NCI-H1092 (cell line): ENCODE measurements at places on chromosomes 2 and 18.

- DNase-seq, result no peak
These were observed 242.0 kb downstream of the HAUS1 start for GRCh38 chr18:46346213-46346612.

DNA sequence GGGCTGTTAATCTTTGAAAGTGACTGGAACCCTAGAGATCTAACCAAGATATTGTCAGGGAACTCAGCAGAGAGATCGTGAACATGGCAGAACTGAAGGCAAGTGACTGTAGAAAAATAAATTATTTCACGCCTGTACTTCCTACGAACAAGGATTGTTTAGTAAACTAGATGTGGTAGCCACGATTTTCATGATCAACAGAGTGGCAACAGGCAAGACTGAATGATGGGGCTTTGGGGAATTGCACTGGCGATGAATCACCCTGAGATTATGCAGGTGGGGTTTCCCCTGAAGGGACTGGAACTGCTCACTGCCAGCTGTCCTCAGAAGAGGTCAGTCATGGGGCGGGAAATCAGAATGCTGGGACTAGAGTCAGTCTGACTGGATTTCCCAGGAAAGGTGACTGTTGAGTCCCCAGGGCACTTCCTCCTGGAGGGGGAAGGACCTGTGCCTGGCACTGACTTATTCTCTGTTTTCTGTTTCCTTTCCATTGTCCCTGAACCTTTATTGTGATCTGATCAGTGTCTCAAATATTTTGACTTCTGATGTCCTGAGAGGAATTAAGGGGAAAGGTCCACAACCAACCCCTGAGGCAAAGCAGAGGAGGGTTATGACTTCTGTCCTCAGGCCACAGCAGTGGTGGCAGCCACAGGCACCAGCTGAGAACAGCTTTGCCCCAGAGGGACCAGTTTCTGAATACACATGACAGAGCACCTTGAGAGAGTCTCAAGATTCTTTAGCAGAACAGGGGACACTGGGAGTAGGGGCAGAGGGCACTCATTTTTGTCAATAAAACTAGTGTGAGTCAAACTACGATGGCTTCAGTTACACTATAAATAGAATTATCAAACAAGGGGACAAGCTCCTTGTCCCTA, 70.0 kb downstream of the NAB1 start:
- no peak for DNase-seq

- no peak for DNase-seq
These were observed 669.7 kb upstream of the HS6ST1 start for GRCh38 chr2:128988326-128988725.

DNA sequence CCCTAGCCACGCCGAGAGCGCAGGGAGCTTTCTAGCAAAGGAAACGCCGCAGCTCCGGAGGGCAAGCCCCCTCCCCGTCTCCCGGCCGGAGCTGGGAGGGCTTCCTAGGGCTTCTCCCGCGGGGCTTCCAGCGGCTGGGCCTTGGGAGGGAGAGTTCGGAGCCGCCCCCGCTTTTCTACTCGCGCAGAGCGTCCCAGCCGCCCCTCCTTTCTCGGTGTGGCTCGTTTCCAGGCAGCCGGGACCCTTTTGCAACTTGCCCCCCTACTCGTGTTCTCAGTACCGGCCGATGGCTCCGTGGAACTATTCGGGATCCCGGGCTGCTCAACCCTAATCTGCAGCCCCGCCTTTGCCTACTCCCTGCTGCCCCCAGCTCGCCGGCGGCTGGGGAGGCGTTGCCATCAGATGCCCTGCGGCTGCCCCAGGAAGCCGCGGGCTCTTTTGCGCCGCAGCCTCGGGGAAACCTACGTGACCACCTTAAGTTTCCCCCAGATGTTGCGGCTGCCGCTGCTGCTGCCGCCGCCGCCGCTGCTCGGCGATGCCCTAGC, 1.5 kb upstream of the NR4A2 start:
- DNase-seq, result peak; percentile 12

GRCh38 chr2:39164089-39164488, 43.2 kb upstream of the SOS1 start:
- no peak for DNase-seq

DNA sequence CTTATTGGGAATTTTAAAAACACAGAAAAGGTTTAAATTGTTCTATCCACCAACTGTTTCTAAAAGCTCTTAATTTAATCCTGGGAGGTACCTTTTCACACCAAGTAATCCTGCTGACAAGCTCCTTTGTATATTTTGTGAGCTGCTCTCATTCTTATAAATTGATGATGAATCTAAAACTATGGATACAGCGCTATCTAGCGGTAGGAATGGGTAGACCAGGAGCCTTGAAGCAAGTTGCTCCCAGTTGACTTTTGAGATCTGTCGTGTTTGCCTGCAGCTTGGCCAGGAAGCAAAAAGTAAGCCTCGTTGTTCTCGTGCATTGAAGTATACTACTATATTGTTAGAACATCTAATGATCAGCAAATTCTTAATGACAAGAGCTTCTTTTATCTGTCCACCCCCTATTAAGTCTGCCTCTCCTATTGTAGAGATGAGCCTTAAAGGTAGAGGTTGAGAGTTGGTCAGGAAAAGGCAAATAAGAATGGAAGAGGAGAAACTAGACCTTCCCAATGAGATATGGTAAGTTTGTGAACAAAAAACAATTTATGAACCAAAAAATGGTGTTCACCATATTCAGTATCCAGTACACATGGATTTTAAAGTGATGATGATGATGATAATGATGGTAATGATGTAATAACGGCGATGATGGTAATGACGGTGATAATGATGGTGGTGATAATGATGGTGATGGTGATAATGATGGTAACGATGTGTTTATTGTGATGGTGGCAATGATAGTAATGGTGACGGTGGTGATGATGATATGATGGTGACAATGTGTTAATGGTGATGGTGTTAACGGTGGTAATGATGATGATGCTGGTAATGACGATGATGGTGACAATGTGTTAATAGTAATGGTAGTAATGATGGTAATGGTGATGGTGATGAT, 212.1 kb upstream of the NCKAP5 start:
- peak; percentile 49 for DNase-seq

GRCh38 chr2:240296476-240297255, 138.8 kb upstream of the GPC1 start:
- DNase-seq, result no peak

DNA sequence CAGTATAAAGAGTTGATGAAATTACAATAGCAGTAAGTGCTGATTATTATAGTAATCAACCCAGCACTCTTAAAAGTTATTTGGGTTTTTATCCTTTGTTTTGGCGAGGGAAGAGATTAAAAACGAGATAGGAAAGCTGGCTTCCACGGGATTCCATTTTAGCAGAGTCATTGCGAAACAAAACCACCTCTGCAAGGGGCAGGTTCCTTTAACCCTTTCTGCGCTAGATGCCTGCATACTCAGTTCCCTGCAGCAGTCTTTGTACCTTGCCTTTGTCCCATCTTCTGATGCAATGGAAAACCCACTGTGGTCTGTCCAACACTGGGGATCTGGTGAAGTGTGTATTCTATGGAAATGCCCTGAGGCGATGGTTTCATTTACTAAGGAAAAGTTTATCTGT, 2.7 kb downstream of the YPEL5 start:
- no peak for DNase-seq

GRCh38 chr2:55247025-55247424, 14.5 kb downstream of the RPS27A start:
- DNase-seq, result no peak

- no peak for DNase-seq
These were observed 601.7 kb downstream of the NR4A2 start for GRCh38 chr2:155730804-155731203.
